ENCODE measurements at places on chromosomes 3 and 15.

DNA sequence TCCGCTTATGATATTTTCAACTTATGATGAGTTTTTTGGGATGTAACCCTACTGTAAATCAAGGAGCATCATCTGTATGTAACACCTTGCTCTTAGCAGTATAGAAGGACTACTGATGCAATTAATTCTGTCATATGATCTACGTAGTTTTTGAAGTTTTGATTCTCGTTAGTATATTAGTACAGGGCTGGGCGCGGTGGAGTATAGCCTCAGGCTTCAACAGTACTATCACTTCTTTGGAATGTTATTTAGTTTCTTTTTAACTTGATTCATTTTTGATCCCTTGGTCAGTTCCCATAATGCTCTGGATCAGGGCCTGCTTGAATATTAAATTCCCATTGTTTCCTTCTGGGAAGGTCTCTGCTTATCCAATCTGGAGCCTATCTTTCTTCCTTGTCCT is 23.9 kb upstream of the AP4E1 start:
- peak; percentile 38 for DNase-seq

- no peak for DNase-seq
These were observed 47.3 kb downstream of the SYNPR start for GRCh38 chr3:63325386-63325785.

GRCh38 chr15:62337934-62338333 is 172.8 kb upstream of the C2CD4B start:
- no peak for DNase-seq

DNA sequence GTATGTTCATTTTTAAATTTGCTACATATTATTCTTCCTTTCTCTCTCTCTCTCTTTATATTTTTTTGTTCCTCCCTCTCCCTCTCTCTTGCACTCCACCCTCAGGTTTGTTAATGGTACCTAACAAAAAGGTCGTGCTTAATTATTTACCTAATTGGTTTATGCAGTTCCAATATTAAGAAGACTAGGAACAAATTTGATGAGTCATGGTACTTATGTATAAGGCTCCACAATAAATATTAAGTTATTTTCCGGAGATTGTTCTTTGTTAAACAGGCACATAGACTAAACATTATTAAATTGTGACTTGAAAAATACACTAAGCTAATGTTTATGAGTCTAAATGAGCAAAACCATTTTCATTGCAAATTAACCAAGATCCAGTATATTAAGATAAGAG is 1200.8 kb upstream of the ALCAM start:
- no peak for DNase-seq

DNA sequence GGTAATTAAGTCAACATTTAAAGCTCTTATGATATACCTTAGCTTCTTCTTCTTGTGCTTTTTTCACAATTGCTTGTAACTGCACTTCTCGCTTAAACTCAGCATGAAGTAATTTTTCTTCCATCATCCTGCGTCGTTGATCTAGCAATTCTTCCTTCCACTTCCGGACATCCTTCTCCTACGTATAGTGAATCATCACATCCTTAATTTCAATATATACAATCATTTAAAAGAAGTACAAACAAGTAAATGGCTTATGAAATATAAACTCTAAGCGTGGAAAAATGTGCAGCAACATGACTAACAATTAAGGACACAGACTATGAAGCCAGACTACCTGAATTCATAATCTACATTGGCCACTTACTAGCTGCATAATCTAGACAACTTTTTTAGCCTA is 151.4 kb downstream of the SCAPER start:
- no peak for DNase-seq

- DNase-seq, result peak; percentile 51
These were observed 42.5 kb downstream of the TPRA1 start for GRCh38 chr3:127547761-127548605.

DNA sequence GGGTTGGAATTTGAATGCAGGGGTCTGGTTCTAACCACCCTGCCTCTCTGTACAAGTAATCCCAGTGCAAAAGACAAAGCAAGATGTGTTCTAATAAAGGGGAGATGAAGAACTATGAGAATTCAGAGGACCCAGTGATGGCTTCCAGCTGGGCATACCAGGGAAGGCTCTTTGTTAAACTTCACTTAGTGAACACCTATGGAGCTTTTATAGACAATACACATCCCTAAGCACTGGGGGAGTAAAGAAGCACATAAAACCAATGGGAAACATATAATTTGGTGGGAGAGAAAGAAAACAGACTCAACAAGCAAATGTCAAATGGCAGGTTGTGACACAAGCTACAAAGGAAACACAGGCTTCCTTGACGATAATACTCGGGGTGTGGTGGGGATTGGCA is 47.9 kb upstream of the RNU6-1 start:
- no peak for DNase-seq

GRCh38 chr15:79846539-79846938 is 50.3 kb downstream of the MTHFS start:
- no peak for DNase-seq

GRCh38 chr3:187667526-187667925 is 2.7 kb downstream of the SST start:
- DNase-seq, result no peak

DNA sequence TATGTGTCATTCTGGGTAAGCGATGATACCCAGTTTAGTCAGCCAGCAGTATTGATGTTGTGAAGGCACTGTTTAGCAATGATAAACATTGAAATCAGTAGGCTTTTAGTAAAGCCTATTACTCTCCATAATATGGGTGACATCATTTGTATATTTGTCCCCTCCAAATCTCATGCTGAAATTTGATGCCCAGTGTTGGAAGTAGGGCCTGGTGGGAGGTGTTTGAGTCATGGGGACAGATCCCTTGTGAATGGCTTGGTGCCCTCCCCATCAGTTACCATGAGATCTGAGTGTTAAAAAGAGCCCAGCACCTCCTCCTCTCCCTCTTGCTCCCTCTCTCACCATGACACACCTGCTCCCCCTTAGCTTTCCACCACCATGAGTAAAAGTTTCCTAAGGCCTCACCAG is 31.4 kb upstream of the FAN1 start:
- DNase-seq, result peak; percentile 19

DNA sequence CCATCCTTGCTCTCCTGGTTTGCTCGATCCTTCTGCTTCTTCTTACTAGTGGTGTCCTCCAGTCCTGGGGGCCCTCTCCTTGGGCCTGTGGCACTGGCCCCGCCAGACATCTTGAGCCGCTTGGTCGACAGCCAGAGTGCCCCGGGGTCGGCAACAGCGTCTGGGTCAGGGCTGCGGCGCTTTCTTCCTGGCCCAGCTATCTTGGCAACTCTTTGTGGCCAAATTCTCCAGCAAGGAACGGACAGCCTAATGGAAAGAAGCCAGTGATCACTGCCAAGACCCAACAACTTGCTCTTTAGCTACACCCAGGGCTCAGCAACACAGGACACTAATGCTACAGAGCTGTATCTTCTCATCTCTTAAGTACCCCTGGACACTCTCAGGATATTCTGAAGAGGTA is 1.6 kb downstream of the USP19 start:
- no peak for DNase-seq

DNA sequence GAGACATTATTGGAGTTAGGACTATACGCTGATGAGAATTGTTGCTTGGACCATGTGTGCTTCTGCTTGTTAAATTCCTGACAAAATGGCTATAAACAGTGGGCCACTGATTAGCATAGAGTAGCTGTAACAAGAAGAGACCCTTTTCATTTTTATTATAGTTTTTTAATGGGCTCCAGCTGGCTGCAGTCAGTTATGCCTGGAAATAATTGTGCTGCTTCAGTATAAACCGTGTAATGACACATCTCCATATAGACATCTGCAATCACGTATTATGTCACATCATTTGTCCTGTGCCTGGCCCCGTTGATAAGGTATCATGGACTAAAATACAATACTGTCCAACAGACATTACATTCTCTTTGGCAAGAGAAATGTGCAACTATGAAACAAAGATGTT is 50.9 kb downstream of the ARPP21 start:
- DNase-seq, result no peak

DNA sequence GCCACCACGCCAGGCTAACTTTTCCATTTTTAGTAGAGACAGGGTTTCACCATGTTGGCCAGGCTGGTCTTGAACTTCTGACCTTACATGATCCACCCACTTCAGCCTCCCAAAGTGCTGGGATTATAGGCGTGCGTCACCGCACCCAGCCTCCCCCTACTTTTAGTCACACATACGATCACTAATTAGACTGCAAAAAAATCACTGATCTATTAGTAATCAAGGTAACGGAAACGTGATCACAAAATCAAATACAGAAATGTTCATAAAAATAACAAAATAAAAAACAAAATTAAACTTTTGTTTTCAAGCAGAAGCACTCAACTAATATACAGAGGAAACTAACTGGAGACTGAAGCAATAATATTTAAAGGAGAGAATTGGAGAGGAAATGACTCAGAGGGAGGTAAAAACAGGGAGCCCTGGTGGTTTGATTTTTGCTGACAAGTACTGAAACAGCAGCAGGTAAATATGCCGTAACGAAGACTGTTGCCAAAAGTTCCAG is 4.6 kb downstream of the WDR53 start:
- DNase-seq, result no peak

GRCh38 chr3:184778426-184779332 is 33.3 kb upstream of the VPS8 start:
- no peak for DNase-seq

- no peak for DNase-seq
These were observed 553.8 kb downstream of the MAGI1 start for GRCh38 chr3:65484964-65485363.

DNA sequence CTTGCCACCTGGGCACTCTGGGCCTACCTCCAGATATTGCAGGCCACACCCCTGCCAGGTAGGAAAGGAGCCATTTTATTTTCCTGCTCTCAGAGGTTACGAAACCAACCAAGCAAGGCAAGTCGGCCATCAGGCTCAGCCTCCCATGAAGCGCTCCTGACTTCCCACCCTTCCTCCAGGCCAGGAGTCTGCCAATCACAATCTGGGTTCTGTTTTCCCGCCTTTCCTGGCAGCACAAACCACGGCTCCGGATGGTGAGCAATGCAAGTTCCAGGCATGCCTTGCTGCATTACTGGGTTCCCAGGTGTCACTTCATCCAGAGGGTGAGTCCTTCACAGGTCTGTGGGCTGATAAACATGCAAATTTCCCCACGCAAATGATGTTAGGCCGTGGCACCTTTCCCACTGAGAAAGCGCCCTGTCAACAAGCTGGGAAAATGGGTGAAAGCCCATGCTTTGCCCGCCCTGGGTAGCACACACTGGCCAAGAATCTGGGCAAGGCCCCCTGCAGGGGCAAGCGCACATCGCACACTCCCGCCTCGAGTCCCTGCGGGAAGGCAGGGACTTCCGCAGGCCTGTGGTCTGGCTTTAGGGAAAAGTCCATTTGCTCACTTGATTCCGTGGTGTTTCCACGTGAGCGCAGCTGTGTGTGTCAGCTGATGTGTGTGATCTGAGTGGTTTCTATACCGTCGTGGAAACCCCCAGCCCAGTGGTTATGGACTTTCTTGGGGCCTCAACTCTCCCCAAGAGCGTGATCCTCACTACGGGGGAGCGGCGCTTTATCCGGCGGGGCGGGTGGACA is 61.6 kb upstream of the RYK start:
- no peak for DNase-seq

DNA sequence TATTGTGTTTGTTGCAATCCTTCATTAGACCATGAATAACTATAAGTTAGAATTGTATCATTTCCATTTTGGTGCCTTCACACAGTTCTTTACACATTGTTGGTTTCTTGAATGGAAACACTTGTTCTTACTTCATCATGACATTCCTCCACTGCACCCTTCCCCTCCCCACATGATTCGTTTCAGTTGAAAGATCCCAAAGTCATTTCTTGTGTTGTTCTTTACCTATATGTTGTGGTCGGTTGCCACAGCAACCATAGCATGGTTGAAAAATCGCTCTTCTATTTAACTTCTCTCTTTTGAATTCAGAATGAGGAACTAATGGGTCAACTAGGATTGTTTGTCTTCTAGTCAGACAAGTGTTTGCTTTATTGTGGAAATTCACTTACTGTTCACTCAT is 103.3 kb downstream of the IL1RAP start:
- no peak for DNase-seq

DNA sequence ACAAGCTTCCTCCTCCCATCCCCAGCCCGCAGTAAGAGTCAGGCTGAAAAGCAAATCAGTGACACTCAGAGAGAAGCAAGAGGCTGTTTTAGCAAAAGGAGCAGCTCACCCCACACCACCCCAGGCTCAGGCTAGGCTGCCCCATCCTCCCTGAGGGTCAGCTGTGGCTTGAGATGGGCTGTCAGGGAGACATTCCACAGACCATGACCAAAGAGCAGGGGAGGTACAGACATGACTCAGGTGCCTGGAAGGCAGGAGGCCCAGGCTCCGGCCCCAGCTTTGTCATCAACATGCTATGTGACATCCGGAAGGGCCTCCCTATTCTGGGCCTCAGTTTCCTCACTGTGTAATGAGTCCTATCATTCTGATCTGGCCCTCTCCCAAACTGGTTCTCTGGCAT is 24.7 kb downstream of the HCN4 start:
- DNase-seq, result no peak

DNA sequence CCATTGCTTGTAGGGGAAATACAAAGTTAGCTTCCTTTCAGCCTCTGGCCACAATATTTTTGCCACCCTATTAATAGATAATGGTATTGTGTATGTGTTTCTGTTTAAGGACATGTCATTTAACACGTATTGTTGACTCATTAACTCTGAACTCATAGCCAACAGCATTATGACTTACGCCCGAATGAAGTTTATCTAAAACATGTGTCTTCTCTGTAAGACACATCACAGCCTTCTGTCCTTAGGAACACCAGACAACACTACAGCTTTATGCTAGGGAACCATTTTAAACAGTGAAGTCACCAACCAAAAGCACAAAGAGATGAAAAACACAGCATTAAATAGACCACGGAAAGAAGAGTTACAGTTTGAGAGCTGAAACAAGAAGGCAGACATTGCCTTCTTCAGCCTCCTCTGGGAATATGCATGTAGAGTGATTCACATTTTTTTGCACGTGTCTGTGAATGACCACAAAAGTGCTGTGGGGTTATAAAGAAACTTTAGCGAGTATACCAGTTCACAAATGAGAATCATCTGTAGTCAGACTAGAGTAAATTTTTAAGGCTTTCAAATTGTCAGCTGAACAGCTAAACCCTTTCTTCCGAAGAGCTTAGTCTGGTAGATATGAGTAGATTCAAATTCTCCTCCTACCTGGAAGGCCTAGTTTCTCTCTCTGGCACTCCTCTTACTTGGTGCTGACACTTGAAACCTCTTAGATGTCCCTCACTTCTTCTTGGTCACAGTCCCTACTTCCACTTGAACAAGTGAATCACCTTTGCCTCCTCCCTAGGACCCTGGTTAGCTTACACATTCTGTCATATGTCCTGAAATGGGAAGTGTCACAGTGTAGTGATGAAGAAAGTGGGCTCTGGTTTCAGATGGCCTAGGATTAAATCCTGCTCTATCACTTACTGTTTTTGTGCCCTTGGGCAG is 32.2 kb downstream of the MCTP2 start:
- DNase-seq, result no peak

GRCh38 chr15:31024330-31024729 is 32.9 kb upstream of the MTMR10 start:
- DNase-seq, result peak; percentile 73

DNA sequence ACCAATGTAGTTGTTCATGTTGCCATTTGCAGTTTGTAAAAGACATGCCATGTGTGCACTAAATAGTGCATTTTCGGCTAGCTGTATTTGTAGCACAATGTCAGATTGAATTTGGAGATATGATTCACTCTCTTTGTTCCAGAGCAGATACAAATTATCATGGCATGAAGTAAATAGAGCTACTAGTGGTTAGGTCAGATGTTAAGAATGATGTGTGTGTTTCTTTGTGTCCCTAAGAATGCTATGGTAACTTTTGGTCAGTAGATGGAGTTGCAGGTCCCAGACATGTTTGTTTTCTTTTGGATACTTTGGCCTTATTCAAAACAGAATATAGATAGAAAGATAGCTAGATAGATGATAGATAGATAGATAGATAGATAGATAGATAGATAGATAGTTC is 595.8 kb downstream of the NLGN1 start:
- peak; percentile 57 for DNase-seq

All from LHCN-M2 (cell line).